ENCODE measurements at places on chromosomes 2 and 18. TPM values are rescaled to one million over a fixed set of nuclear protein-coding genes. Genes with fewer than 3 reads are reported as not detected.

GRCh38 chr2:65186872-65187851, 40.5 kb upstream of the ACTR2 start:
- peak; percentile 86 for ATAC-seq

DNA sequence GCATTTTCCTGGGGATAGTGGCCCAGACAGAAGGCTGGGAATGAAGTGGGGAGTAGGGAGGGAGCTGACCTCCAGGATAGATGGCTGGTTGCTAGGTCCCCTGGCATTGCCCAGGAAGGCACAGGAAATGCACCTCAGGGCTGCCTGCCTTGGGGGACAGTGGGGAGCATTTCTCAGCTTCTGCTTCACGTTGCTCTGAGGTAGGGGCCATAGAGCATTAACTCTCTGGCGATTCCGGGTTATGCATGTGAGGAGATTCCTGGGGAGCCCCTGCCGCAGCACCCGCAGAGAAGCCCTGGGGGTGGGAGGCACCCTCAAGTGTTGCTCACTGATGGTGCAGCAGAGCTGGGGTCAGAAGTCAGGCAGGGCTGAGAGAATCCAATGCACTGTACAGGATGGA, 256.5 kb downstream of the CYP26B1 start:
- no peak for ATAC-seq

GRCh38 chr2:201436141-201436540, 15.1 kb downstream of the TRAK2 start:
- ATAC-seq, result no peak

DNA sequence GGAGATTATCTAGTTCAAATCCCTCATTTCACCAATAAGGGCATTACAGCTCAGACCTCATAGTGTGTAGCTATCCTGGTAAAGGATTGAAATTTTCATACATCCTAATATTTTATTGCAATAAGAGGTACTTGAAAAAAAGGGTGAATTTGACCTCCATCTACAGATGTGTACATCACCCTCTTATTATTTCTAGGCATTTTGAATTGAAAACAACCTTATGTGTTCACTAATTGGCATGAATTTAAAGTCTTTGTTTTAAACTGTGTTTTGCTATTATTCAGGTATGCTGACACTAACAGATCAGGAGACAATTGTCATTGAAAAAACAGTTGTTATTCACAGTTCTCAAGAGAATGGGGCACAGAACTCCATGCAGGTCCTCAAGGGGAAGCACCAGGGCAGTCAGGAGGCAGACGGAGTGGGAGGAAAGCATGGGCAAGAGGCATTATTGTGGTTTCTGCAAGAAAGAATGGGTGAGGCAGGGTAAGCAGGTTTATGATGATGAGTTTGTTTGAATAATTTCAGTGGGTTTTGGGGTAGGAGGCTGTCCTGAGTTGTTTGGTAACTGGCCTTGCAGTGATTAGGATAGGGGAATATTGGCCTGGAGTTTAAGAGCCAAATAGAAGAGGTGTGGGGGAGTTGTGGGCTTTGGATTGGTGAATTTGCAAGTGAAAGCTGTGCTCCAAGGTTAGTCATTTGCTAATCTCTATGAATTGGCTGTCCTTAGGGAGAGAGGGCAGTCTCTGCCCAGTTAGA, 194.6 kb downstream of the GPD2 start:
- ATAC-seq, result no peak

DNA sequence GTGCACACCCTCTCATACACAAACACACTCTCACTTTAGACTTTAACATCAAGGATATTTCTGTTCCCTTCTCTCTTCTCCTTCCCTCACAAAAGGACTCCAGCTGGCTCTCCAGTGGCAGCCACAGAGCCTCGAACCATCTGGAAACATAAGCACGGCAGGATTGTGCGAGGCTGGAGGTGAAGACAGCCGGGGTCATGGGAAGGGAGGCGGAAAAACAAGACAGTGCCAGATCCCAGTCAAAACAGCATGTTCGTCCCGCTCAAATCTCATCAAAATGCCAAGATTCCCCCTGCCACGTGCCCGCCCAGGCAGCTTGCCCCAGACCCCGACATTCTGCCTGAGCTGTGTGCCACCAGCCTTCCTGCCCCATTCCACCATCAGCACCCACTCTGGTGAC, 180.3 kb downstream of the ZBTB7C start:
- no peak for ATAC-seq

GRCh38 chr2:102886216-102886893, 124.5 kb downstream of the TMEM182 start:
- ATAC-seq, result no peak

GRCh38 chr2:202495230-202495604, 119.1 kb downstream of the BMPR2 start:
- ATAC-seq, result no peak

Gene SPHKAP
- total RNA-seq, result not detected

Gene MARCO
- total RNA-seq, result not detected

Gene AGXT
- not detected for total RNA-seq

Gene CTAGE1
- not detected for total RNA-seq

Data from activated T-helper 17 cell treated with anti-CD3 and anti-CD28 coated beads, Interleukin-2, amount 50 U/mL, for 72 hours (primary cell).